ENCODE measurements at places on chromosomes 2 and 18.

DNA sequence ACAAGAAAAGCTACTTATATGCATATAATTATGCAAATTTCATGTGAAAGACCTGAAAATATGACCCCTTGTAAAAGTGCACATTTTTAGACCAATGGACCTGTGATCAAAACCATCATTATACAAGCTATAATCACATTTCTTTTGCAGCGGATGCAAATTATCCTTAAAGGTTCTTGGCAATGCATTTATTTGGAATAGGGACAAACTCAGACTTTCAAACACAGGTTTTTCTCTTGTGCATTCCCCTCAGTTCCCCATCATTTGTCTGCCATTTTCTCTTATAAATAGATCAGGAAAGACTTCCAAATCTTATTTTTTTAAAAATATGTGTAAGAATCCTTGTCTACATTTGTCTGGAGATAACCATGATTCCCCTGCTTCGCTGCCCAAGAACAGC lies 954.2 kb upstream of the NRXN1 start:
- DNase-seq, result no peak

DNA sequence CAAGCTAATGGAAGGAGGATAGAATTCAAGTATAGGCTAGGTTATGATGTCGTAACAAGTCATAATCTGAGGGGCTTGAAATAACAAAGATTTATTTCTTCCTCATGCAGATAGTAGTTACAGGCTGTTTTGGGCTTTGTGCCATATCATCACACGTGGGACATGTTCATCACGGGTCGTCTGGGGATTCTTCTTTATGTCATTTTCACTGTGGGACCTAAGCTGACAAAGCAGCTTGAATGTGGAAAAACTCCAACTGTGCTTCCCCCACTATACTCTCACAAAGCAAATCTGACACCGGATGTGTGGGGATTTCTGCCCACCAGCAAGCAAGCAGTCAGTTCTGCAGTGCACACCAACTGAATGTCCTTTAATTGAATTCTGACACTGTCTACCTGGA lies 124.8 kb downstream of the LTBP1 start:
- DNase-seq, result no peak

GRCh38 chr2:152093464-152093863 lies 5.4 kb downstream of the CACNB4 start:
- no peak for DNase-seq

DNA sequence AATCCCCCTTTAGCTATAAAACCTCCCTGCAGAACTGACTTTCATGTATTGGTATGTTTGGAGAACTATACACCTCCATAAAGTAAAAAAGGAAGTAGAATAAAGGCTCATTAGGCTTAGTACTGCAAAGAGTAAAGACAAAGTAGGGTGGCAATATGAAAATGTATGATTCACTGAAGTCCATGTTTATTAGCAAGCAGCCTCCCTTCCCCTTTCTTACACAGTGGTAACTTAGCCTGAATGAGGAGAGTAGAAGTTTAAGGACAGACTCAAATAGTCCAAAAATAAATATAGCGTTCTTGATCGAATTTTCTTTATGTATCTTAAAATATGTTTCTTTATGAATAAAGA lies 1.5 kb downstream of the ZNF804A start:
- DNase-seq, result peak; percentile 69

DNA sequence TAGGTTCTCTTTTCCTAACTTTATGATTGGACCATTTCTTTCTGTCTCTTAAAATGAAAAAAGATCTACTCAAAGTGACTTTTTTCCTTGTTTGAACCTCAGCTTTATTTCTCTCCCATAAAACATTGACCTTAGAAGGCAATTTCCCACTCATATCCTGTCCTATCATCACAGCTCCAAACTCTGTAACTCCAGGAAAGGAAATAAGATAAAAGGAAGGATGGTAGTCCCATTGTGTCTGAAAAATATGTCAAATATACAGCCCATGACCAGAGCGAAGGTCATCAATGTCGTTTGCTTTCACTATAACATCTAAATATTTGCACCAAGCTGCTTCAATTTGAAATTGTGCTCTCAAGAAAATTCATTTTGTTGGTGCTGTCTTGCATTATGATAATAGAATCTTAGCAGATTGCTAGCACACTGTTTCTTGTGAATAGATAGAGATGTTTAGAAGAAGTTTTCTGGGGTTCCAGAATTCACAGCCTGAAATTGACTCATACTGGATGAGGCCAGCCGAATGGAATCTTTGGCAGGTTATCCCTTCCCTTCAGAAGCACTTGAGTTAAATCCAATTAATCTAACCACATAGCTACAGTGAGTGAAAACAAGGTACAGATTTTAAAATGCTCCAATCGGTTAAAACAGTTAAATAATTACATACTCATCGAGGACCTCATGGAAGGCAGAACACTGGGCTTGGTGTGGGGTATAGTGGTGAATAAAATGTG lies 95.1 kb downstream of the CRIM1 start:
- no peak for DNase-seq

DNA sequence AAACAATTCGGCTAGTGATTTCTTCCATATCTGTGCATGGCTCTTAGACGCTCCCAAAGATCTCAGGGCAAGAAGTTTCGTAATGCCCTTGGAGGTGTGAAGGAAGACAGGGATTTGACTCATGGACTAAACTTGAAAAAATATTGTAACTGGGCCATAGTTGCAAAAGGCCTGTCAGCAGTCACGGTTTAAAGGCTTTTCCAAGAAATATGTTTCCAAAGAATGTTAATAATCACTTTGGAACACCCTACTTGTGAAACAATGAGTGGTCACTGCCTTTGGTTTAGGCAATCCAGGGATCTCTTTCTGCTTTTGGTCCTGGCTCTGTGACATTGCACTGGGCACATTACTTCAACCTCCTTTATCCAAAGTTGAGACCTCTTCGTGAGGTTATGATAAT lies 102.5 kb upstream of the RASGRP3 start:
- DNase-seq, result no peak

DNA sequence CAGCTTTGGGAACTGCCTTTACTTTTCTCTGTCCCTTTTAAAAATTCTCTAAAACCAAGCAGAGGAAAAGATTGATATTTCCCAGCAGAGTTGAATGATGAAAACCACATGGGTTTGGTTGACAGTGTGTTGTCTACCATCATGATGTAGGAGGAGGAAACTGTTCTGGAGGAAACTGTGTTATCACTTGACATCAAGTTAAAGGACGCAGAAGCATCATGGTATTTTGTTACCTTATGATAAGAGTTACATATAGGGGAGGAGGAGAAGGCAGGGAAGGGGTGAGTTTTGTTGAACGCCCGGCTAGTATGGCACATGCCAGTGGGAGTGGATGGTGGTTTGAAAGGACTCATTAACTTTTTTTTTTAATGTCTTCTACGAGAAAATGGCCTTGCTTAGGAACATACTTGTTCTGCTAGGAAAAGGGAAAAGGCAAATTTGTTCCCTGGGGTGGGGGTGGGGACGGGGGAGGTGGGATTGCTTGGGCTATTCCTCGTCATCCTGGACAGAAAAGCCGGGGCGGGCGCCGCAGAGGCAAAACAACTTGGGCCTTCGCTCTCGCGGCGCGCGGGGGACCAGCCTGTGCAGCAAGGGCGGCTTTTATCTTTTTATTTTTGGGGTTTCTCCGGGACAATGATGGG lies 766 bp downstream of the TMEM17 start:
- DNase-seq, result peak; percentile 52

DNA sequence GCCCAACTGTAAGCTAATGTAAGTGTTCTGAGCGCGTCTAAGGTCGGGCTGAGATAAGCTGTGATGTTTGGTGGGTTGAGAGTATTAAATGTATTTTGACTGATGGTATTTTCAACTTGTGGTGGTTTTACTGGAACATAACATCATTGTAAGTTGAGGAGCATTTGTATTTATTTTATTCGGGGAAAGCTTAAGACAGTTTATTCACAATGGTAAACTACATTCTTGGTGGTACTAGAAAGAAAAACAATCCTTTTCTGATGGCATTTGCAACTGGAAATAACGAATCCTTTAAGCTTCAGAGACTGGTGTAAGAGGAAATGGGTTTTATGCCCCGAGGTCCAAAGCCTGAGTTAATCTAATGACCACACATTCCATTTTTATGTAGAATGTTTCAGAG lies 283.3 kb upstream of the NETO1 start:
- no peak for DNase-seq

DNA sequence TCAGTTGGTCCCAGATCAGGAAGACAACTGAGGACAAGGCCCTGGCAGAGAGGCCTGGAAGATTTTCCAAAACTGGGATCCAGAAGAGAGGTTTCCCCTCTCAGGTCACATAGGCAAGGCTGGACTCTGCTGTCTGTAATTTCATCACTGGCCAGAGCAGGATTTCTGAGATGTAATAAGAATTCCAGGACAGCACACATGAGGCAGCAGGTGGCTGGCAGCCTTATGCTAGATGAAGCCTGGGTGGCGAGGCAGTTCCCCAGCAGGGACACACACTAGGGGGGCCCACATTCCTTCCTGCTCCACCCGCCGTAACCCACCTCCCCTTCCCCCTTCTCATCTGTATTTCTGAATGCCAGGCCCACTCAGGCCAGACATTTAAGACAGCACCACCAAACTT lies 98.6 kb downstream of the HNRNPLL start:
- DNase-seq, result no peak

Data from hematopoietic multipotent progenitor cell treated with erythropoietin and hydrocortisone succinate and interleukin-3 and kit ligand, for 6 days (in vitro differentiated cells).